ENCODE measurements at places on chromosomes 6 and 20.

GRCh38 chr6:5499644-5500306 is 238.5 kb downstream of the FARS2 start:
- no peak for DNase-seq

GRCh38 chr20:14062786-14063185 is 67.5 kb downstream of the MACROD2 start:
- DNase-seq: no peak

- no peak for DNase-seq
Observed at GRCh38 chr6:160634706-160635105, 29.4 kb downstream of the LPA start.

- DNase-seq: no peak
Observed at GRCh38 chr6:135176058-135176457, 5.0 kb upstream of the MYB start.

DNA sequence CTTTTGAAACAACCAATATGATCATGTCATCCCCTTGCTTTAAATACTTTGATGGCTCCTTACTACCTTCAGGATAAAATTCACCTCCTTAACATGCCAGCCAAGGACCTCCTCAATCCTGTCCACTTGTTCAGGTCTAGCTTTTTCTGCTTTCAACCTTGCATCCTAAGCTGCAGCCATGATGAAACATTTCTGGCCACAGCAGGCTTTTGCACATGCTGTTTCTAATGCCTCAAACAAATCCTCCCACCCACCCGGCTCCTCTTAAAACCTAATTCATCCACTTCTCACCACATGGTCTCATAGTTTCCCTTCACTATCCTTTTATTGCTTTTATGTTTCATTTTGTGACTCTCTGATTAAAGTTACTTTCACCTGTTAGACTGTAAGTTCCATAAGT is 124.6 kb downstream of the MYB start:
- no peak for DNase-seq

DNA sequence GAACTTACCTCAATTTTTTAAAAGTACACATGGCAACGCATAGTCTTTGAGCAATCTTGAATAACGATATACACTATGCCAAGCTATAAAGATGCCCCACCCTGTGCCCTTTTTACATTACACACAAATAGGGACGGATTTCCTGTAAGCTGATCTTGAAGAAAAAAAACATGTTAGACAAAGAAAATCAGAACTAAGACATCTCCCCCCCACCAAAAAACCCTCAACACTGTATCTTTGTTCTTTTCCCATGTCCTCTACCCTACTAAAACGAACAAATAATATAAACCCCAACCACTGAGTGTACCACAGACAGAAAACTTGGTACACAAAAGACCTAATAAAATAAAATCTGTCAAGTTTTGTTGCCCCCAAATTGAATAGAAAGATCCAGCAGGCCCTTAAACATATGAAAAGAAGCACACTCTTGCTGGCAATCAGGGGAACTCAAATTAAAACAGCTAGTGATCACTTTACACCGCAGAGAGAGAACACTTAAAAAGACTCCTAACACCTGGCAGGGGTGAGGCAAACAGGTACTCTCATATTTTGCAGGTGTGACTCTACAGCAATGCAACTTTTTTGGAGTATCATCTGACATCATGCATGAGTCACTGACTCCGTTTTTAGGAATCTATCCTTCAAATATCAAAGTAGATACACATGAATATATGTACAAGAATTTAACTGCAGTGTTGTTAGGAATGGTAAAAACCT is 29.6 kb downstream of the BACH2 start:
- no peak for DNase-seq

All from substantia nigra (tissue), 51 donors.